NCI-H510A (cell line): ENCODE measurements at places on chromosomes 11 and 22.

- DNase-seq = no peak
These were observed 80.4 kb downstream of the CD82 start for GRCh38 chr11:44645827-44646226.

DNA sequence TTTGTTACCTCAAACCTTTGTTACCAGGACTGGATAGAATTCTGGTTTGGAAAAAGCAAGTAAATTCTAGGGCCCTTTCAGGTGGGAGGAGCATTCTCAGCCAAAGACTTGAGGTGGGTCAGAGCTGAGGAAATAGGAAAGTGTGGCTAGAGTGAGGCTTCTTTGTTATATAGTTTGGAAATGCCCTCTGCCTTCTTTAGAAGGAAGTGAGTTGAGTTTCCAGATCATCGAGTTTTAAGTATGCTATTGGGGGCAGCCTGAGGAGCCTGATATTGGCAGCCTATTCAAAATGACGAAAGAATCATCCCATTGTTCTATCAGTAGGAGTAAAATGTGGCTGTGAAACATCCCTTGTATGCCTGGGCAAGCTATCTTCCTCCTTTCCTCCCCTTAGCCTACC lies 134.1 kb downstream of the ARHGAP42 start:
- no peak for DNase-seq

- DNase-seq = no peak
These were observed 1386.2 kb downstream of the BRD1 start for GRCh38 chr22:48441553-48441850.

DNA sequence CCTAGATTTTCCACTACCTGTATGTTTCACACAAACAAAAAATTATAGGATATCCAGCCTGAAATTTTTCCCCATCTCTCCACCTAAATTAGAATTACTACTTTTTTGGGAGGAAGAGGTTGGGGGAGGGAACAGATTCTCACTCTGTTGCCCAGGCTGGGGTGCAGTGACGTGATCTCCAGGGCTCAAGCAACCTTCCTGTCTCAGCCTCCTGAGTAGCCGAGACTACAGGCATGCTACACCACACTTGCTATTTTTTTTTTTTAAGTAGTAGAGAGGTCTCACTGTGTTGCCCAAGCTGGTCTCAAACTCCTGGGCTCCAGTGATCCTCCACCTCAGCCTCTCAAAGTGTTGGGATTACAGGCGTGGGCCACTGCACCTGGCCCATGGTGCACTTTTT lies 9.5 kb downstream of the JAML start:
- DNase-seq = no peak

DNA sequence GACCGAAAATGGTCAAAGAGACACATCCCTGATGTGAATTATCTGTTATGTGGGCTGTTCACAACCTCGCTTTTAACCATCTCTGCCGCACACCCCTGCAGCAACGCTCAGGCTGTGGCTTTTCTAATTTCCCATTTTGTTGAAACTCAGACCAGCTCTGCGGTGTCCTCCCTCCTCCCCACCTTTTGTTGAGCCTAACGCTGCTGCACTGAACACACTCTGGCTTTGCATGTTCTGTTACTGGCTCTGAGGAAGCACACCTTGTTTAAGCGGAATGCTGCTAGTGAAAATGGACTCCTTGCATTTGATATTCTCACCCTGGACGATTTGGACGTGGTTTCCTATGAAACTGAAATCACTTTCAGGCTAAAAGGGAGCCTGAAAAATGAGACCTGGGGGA lies 198.5 kb upstream of the MTNR1B start:
- DNase-seq = no peak

DNA sequence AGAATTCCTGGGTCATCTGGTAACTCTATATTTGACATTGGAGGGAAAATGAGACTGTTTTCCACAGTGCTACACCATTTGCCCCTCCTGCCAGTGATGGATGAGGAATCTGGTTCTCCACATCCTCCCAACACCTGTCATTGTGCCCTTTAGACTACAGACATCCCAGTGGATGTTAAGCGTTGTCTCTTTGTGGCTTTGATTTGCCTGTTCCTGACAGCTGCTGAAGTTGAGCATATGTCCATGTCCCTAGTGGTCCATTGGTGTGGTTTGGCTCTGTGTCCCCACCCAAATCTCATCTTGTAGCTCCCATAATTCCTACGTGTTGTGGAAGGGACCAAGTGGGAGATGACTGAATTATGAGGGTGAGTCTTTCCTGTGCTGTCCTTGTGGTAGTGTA lies 88.5 kb downstream of the BRD1 start:
- DNase-seq = no peak

- DNase-seq = no peak
These were observed 25.8 kb downstream of the MRGPRD start for GRCh38 chr11:68954836-68955606.

- peak; percentile 54 for DNase-seq
These were observed 89.1 kb upstream of the RTL6 start for GRCh38 chr22:44586999-44587736.

- no peak for DNase-seq
These were observed 171.8 kb downstream of the CTTN start for GRCh38 chr11:70569996-70570692.

DNA sequence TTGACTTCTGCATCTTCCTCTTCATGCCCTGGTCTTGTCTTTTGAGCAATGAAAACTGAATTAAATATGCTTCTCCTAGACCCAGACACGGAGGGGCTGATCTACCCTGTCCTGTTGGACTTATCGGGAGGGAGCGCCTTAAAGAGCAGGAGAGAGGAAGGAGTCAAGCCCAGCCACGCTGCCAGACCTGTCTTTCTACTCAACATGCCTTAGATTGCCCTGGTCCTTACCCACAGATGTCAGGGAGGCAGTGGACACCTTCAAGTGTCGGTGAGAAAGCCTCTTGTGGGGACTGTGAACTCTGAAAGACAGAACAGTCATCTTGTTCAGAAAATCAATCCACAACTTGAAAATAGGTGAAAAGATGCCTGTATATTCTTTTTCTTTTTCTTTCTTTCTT lies 61.8 kb downstream of the IRAG1 start:
- no peak for DNase-seq

GRCh38 chr22:36285545-36285944 lies 32.6 kb downstream of the APOL1 start:
- DNase-seq = no peak

- DNase-seq = no peak
These were observed 5.6 kb downstream of the ALX4 start for GRCh38 chr11:44304091-44305025.

DNA sequence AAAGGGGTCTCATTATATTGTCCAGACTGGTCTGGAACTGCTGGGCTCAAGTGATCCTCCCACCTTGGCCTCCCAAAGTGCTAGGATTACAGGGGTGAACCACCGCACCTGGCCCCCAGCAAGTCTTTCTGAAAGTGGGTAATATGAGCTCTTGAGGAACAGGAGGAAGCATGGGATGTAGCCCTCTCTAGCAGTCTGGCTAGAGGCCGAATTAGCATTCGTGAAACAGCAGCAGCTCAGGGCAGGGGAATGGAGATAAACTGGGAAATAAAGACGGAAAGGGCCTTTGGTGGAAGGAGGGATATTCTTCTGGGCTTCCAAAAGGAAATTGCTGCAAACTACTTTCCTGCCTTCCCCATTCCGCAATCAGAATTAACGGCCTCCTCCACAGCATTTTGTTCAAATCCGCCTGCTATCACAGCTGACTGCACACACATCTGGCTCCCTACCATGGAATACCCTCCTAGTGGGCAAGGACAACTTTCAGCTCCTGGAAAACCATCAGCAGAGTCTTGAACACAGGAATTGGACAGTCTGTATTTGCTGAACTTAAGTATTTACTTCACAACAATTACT lies 44.3 kb downstream of the MICAL3 start:
- no peak for DNase-seq

DNA sequence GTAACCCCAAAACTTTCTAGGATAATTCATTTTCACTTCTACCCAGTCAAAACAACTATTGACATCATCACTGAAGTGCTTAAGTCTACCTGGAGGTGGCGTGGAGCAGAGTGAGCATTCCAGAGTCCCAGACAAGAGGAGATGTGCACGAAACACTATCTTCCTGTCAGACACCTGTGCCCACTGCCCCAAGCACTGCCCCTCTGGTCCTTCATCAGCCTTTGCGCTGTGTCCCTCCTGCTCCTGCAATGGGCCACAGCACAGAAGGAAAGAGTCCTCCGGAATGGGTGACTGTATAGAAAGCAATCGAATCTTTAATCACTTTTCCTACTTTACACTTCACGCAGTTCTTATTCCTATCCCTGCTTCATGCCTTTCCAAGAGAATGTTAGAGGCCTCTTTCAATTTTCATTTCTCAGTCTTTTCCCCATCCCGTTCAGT lies 512 bp upstream of the GRIA4 start:
- DNase-seq = peak; percentile 43

- DNase-seq = no peak
These were observed 7.4 kb downstream of the ATL3 start for GRCh38 chr11:63663809-63664208.
